ENCODE measurements at places on chromosomes 2 and 18.

DNA sequence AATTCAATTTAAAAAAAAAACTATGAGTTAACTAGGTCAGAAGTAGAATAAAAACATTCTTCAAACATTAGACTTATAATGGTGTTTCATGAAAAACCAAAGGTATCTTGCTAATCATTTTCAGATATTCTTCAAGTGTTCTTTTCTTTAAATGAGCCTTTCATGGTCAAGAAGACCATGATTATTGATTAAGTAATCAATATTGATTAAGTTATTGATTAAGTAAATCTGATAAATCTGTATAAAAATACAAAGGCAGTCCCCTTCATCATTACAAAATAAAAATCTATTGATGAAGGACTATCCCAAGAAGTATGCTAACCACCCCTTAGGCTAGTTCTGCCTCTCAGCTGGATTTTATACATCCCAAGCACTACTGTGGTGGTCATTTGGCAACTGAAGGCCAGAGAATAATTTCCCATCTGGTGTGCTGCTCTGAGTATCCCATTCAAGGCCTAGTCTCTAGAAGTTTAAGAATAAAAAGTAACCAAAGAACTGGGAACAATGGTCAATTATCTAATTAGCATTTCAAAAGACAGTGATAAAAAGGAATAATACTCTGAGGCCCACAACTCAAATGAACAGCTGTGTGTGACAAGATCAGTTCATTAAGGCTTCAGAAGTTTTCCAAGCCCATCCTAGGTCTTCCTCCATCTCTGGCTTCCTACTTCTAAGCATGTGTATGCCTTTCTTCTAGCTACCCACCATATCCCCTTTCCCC, 63.5 kb downstream of the TCF4 start:
- DNase-seq = no peak

GRCh38 chr18:28771849-28772248, 594.9 kb upstream of the CDH2 start:
- no peak for DNase-seq

DNA sequence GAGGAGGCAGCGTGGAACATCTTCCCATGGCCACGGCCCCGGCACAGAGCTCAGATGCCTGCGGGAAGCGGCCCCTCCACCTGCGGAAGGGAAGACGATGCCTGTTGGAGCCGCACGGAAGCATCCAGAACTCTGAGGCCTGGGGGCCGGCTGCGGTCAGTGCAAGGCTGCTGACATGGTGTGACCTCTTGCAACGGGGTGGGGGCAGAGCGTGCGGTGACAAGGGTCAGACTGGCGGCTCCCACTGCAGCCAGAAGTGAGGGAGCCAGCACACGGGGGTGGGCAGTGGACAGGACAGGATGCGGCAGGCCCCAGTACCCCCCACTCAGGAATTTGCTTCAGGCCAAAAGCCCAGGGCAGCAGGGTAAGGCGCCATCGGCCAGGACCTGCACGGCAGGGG, 48.8 kb downstream of the SLC66A2 start:
- DNase-seq = no peak

DNA sequence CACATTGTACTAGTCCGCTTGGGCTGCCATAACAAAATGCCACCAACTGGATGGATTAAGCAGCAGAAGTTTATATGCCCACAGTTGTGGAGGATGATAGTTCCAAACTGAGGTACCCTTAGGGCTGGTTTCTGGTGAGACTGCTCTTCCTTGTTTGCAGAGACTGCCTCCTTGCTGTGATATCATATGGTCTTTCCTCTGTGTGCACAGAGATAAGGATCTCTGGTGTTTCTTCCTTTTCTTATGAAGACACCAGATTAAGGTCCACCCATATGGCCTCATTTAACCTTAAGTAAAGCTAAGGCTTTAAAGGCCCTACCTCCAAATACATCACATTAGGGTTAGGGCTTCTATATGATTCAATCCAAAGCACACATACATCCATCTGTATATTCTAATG, 738.2 kb upstream of the GCFC2 start:
- no peak for DNase-seq

DNA sequence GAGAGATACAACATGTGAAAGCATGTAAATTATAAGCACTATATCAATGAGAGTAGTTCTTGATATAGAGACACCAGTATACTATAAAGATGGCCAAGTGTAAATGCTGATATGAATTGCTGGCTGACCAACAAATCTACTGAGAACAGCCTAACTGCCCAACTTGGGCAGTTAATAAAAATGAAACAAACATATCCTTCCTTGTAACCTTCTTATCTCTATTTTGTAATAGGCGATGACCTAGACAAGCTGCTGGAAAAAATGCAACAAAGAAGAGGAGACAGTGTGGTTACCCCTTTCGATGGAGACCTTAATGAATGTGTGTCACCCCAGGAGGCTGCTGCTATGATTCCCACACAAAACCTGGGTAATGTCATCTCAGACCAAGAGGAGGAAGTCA, 148.7 kb downstream of the ESCO1 start:
- DNase-seq = no peak

GRCh38 chr2:169448865-169449264, 30.4 kb upstream of the BBS5 start:
- no peak for DNase-seq

Data from substantia nigra (tissue), 51 donors.